ENCODE measurements at places on chromosomes 16 and 17.

DNA sequence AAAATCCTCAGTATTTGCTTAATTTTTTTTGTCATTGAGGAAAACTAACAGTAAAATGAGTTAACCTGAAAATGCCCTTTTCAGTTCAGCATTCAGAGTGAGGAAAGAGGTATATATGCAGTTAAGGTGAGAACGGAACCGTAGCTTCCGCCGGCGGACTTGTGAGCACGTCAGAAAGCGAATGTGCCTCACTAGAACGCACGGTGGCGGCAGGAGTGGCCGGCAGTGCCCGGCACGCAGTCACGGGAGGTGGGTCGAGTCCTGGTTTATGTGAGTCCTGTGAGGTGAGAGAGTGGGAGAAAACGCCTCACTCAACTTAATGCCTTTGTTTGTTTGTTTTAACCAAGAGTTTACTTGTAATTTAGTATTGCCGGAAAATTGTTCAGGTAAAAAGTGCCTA lies 6.1 kb downstream of the SEC14L1 start:
- DNase-seq: no peak

- no peak for DNase-seq
Observed at GRCh38 chr17:78219396-78220150, 5.5 kb downstream of the BIRC5 start.

DNA sequence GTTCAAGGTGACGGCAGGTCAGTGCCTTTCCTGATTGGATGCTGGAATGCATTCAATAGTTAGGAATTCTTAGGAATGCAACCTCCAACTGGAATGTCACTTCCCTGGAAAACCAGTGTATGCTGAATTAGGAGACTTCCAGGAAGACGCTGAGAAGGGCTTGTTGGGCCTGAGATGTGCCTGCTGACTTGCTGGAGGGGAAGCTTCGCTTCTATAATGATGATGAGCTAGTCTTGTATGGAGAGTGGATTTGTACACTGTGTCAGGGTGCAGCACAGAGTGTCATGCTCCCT lies 45.6 kb downstream of the SMPD3 start:
- DNase-seq: no peak

DNA sequence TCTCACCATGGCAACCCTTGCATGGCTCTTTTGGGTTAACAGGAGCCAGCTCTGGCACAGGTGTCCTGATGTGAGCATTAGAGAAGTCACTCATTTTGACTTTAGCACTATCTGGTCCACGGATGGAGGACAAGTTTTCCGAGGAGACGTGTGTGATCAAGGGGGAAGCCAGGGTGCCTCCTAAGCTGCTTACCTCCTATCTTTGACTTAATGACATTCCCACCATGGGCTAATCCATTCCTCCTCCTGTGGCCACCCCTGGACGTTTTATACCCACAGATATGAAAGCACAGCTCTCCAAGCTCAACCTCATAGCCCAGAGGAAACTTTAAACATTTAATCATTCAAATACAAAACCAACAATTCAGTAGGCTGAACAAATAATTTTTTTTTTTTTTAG lies 18.8 kb downstream of the MPP2 start:
- DNase-seq: no peak

- DNase-seq: no peak
Observed at GRCh38 chr16:88569614-88569984, 604 bp upstream of the ZC3H18 start.

DNA sequence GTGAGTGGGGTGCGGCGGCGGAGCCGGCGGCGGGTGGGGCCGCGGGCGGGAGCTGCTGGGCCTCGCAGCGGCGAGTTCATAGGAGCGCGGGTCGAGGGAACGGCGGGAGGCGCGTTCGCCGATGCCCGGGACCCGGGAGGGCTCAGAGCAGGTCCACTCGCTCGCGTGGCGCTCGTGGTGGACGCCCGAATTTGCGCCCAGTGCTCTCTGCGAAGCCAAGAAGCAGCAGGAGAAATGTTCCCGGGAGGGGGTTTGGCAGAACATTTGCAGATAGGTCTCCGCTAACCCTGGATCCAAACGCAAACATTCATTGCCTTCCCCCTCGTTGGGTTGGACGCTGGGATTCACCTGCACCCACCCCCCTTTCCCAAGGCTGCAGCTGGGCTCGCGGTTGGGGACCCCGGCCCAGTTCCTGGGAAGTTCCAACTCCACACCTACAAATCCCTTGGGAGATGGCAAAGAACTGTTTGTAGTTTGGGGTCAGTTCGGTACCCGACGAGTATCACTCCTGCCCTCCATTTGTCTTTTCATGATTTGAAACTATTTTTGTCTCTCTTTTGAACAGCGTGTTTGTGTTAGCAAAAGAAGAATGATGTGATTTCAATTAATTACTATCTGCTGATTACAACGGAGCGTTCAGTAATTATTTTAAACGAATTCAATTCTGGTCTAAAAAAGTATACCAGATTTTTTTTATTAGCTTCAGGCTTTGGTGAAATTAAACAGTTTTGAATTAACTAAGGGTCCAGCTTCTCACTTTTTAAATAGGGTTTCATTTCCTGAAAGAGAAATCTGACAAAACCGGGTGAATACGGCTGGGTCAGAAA lies 2.3 kb downstream of the NTN1 start:
- DNase-seq: no peak
